Stimulated activated CD4-positive, alpha-beta T cell treated with anti-CD3 and anti-CD28 coated beads, Interleukin-15, amount 100 ng/mL, for 1 hour (primary cell): ENCODE measurements at places on chromosomes 3 and 15.

- no peak for DNase-seq
These were observed 1.9 kb downstream of the AEN start for GRCh38 chr15:88623061-88623460.

DNA sequence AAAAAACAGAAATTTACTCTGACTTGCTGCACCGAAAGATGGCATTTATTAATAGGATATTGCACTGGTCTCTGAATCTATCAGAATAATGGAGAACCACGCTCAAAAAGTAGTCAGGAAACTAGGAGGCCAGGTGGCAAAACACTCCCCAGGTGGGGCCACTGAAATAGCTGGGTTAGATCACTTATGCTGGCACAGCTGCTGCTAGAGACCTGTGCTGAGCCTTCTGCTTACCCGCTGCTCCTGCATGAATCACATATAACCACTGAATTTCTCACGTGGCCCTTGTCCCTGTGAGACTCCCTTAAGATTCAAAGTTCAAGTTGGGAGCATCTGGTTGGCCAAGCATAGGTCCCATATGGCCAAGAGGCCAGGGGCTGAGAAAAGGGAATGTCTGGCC, 66.0 kb upstream of the OXTR start:
- no peak for DNase-seq

DNA sequence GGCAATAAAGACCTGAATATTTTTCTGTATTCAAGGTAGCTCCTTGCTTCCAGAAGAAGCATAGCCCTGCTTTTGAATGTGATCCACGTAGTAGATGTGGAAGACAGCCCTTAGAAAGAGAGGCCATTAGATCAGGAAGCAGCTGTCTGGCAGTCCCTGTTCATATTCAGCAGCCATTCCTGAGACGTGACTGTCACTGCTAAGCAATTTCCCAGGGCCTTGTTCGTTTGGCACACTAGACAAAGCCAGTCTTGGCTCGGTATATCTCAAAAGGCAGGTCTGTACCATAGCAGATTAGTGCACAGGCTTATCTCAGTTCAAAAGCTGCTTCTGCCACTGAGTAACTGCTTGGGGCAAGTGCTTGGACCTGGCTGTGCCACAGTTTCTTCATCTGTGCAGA, 287.8 kb upstream of the MCTP2 start:
- no peak for DNase-seq

DNA sequence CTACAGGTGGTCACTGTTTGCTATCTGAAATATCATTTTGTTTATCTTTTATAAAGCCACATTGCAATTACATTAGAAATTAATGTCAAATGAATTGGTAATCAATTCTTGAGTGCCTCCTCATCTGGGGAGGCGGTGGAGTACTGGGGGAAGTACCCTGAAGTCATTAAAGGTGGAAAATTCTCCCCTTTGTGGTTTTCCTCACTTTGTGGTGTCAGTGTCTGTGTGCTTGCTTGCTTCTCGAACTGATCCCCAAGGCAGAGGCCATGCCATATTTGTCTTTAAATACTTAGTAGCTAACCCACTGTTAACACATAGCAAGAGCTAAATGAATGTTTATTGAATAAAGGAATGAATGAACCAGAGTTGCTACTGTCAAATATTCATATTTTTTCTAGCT, 40.5 kb upstream of the CCK start:
- no peak for DNase-seq

- DNase-seq: no peak
These were observed 168.1 kb downstream of the XXYLT1 start for GRCh38 chr3:195102609-195103467.

DNA sequence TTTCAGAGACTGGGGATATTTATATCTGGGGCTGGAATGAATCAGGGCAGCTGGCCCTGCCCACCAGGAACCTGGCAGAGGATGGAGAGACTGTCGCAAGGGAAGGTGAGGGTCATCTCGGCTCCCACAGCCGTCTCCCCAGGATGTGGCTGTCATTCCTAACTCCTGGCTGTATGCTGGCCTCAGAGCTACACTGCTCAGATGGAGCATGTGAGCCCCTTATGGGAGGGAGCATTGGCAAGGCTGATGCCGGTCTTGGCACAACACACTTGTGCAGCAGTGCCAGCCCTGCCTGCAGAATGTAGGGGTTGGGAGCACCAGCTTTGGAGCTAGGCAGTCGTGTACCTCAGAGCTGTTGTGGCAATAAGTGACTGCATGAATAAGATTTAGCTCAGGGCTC, 5.2 kb downstream of the RCCD1 start:
- DNase-seq: no peak

DNA sequence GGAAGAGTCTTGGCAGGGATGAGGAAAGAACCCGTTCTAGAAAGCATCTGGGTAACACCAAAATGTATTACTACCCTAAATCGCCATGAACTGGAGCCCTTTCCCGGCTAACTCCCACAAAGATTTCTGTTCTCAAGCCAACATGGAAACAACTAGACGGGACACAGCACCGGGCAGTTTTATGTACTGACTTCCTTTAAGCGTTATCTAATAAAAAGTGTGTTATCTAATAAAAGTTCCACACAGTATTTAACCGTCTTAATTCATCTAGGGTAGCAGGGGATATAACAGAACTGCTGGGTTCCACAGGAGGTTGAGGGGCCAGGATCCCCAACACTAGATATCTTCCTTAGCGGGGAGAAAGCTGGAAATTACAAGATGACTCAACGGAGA, 347 bp upstream of the C3orf62 start:
- no peak for DNase-seq

DNA sequence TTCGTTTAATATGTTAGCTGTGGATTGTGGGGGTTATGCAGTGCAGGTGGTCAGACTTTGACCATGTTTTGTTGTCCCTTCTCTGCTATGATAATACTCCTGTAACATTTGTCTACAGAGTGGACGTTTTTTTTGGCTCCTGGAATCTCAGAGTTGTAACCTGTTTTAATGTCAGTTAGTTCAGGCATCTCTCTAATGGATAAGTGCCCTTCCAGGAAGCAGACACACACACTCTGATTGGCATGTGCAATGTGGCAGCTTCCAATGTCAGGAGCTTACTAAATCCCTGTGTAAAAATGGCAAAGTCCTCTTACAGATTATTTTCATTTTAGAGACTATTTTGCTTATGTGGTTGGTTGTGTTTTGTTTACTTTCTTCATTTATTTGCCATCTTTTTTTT, 222.2 kb upstream of the ARPP21 start:
- DNase-seq: no peak

DNA sequence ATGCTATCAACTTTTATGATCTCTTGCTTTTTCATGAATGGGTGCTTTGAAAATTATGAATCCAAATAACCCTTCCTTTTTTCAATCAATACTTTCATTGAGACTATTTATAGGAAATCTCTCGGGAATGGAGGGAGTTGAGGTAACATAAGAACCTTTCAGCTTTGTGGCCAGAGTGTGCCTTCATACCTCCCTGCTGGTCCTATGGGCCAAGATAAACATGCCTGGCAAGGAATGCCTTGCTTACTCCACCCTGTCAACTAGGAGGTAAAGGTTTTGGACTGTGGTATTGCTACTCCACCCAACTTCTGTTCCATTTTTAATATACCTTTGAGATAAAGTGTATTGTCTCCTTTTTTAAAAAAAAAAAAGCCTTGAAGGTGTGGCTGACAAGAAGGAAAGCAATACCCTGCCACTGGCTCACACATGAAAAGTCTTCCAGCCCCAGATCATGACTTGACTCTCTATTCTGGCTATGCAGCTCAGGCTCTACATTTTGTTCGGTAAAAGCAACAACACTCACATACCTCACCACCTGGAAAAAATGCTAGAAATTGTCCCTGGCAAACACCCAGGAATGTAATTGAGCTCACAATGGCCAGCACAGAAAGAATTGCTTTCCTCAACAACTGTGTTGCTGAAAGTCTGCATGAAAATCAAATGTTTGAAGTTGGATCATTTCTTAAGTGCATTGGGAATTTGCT, 35.8 kb downstream of the COL8A1 start:
- DNase-seq: no peak

- no peak for DNase-seq
These were observed 9.0 kb upstream of the ZBED2 start for GRCh38 chr3:111604119-111604518.

- DNase-seq: no peak
These were observed 946.2 kb upstream of the CFAP20DC start for GRCh38 chr3:59996056-59996455.

- no peak for DNase-seq
These were observed 8.3 kb upstream of the PGPEP1L start for GRCh38 chr15:99015698-99016568.

GRCh38 chr3:35446896-35447295, 192.4 kb upstream of the ARPP21 start:
- no peak for DNase-seq

GRCh38 chr15:33152502-33153109, 41.9 kb downstream of the FMN1 start:
- DNase-seq: no peak

- no peak for DNase-seq
These were observed 87.4 kb downstream of the NFKBIZ start for GRCh38 chr3:101936419-101937356.

DNA sequence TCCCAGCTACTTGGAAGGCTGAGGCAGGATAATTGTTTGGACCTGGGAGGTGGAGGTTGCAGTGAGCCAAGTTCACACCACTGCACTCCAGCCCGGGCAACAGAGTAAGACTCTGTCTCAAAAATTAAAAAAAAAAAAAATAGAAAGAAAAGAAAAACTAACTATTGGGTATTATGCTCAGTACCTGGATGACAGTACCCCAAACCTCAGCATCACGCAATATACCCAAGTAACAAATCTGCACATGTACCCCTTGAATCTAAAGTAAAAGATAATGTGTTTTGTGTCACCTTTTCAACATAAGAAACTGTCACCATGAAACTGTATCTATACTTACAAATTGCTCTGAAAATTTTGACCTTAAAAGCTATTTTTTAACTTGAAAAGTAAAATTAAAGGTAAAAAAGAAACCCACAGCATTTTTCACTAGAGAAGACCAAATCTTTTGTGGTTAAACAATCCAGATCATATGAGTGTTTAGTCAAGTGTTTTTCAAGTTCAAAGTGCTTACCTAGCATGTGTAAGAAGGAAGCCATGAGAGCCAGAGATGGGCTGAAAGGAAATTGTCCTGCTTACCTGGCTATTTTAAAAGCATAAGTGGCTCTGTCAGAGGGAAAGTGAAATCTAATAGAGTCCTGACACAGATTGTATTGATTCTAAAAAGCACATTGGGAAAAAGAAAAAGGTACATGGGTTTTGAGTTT, 50.5 kb downstream of the MYO1E start:
- no peak for DNase-seq

- no peak for DNase-seq
These were observed 89.3 kb downstream of the CCNL1 start for GRCh38 chr3:157070678-157070999.

DNA sequence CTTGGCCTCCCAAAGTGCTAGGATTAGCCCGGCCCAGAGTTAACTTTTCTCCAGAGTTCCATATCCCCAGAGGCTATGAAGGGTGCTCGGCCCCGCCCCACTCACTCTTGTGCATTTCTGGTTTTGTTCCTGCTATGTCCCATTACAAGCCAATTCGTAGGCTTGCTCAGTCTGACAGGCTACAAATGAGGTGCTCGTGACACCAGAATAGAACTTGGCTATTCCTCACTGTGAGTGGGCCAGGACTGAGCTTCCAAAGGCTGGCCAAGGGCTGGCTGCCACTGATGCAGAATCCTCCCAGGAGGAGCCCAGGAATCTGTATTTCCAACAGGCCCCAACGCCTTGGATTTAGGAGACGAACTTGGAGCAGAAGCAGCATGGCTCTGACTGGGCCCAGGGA, 282.7 kb upstream of the C2CD4B start:
- DNase-seq: no peak

GRCh38 chr15:57767481-57767880, 61.0 kb downstream of the POLR2M start:
- DNase-seq: no peak

DNA sequence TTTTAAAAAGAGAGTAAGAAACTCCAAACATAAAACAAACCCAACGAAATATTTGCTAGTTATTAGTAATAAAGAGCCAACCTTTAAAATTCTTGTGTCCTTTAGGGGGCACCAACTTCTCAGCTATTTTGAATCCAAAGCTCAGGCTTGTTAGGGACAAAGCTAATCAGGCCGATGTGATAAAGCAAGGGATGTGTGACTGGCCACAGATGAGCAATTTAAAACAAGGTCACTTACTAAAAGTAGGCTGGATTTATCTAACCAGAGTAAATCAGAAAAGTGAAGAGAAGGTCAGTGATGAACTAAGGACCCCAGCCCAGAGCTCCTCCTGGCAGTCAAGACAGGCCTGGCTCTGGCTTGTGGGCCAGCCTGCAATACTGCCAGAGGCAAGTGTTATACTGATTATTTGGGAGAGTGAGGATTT, 108.5 kb downstream of the CYP19A1 start:
- no peak for DNase-seq

DNA sequence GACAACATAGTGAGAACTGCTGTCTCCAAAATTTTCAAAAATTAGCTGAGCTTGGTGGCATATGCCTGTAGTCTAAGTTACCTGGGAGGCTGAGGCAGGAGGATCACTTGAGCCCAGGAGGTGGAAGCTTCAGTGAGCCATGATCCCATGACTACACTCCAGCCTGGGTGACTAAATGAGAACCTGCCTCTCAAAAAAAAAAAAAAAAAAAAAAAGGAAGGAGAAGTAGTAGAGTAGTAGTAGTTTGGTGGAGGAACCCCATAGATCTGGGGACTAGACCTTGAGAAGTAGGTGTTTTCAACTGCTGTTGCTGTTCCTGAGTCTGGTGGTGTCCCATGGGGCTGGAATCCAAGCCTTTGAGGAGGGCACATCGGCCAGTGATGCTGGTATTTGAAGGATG, 38.4 kb upstream of the UBE2E2 start:
- no peak for DNase-seq

- no peak for DNase-seq
These were observed 53.2 kb upstream of the ADPGK start for GRCh38 chr15:72836676-72837330.

- no peak for DNase-seq
These were observed 31.5 kb upstream of the CCR4 start for GRCh38 chr3:32919920-32920319.

DNA sequence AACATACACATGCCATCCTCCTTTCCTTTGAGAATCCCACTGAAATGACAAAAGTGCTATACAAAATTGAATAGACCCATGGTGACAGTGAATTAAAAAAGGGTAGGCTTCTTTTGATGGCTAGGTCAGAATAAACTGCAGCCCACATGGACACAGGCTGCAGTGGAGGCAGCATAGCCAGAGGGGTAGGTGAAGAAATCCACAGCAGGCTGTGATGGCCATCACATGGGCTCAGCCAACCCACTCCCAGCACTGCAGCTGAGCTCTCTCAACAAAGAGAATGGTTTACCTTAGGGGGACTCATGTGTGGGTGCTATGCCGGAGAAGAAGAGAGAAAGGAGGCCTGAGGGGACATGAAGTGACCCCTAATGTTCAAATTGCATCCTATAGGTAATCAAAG, 331.1 kb downstream of the CHST2 start:
- no peak for DNase-seq

GRCh38 chr3:40396406-40396805, 9.4 kb downstream of the ENTPD3 start:
- DNase-seq: no peak

GRCh38 chr3:66860771-66861170, 137.3 kb upstream of the KBTBD8 start:
- DNase-seq: no peak

GRCh38 chr3:88132894-88133293, 16.9 kb upstream of the C3orf38 start:
- no peak for DNase-seq
